Right forelimb (tissue), 1 donor: ENCODE measurements at places on chromosomes 6 and 20.

DNA sequence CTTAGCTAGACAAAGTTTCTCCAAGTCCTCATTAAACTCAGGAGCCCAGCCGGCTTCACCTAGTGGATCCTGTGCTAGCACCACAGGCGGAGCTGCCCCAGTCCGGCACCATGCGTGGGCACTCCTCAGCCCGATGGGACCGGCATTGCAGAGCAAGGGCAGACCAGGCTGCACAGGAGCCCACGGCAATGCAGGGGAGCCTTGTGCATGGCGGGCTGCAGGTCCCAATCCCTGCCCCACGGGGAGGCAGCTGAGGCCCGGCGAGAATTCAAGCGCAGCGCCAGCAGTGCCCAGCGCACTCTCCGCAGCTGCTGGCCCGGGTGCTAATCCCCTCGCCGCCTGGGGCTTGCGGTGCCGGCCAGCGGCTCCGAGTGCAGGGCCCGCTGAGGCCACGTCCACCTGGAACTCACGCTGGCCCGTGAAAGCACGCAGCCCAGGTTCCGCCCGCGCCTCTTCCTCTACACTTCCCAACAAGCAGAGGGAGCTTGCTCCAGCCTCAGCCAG is 292.3 kb upstream of the EYS start:
- no peak for DNase-seq

DNA sequence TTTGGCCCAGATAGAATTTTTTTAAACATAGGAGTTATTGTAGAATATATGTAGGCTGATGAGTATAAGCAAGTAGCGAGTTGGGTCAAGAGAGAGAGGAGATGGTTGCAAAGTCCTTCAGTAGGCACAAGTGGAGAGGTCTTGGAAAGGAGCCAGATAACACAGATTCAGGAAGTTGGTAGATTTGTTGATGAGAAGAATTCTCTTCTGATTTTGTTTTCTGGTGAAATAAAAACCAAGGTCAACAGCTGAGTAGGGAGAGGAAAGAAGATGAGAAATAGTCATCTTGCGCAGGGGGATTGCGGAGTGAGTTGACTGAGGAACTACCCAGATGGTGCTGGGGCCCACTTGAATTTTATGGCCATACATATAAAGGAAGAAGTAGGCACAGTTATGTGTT is 17.4 kb upstream of the CD83 start:
- DNase-seq, result no peak

DNA sequence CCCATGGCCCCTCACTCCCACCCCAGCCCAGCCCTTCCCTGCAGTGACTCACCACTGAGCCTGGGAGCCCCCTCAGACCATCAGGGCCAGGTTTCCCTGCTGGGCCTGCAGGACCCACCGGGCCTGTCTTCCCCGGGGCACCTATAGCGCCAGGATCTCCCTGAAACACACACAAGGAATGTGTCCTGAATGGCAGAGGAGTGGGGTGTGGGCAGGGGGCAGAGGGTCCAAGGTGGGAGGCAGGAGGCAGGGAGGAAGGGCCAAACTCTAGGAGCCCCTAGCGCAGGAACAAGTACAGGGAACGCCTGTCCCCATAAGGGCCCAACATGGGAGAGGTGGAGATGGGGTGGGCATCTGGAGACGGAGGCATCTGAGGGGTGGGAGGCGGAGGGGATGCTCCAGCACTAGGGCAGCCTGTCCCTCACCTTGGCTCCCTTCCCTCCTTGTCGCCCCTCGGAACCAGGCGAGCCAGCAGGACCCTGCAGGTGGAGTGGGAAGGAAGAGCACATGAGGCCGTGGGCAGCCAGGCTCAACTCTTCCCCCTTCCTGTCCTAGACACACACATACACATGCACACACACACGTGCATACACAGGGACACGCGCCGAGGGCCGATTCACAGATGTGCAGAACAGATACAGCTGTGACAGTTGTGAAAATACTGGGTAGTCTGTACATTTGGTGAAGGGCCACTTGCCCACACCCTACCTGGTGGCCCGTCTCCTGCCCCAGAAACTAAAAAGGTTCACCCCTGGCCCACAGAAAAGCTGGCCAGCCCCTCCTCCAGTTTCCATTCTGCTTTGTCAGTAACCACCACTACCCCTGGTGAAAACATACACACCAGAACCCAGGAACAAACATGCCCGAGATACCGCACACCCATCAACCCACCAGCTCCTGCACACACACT is 24.6 kb downstream of the COL11A2 start:
- DNase-seq, result peak; percentile 41

- DNase-seq, result no peak
Observed at GRCh38 chr6:34342247-34342646, 50.2 kb downstream of the NUDT3 start.

GRCh38 chr6:119043783-119044182 is 34.7 kb downstream of the FAM184A start:
- no peak for DNase-seq

DNA sequence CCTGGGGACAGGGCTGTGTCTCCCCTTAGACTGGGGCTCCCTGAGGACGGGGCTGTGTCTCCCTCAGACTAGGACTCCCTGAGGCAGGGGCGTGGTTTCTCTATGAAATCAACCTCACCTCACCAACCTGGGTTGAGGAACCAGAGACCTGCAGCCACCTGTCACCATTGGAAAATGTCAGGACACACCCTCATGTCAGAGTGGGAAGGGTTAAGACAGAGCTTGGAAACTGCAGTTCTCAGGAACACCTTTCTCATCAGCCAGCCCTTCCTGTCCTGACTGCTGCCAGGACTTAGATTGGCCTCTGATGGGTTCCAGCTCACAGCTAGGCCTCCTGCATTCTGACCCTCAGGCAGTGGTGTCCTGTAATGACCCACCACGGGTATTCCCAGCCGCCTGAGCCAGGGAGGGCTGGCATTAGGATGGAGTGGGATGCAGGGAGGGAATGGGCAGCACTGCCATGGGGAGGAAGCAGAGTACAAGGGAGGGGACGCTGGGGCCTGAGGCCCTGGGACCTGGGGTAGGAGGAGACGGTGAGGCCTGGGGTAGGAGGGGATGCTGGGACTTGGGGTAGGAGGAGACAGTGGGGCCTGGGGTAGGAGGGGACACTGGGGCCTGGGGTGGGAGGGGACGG is 76.3 kb downstream of the MRPL14 start:
- DNase-seq, result no peak

GRCh38 chr6:114342086-114342825 is 567 bp downstream of the HS3ST5 start:
- peak; percentile 60 for DNase-seq

- DNase-seq, result no peak
Observed at GRCh38 chr20:50561379-50562078, 51.3 kb downstream of the PTPN1 start.

DNA sequence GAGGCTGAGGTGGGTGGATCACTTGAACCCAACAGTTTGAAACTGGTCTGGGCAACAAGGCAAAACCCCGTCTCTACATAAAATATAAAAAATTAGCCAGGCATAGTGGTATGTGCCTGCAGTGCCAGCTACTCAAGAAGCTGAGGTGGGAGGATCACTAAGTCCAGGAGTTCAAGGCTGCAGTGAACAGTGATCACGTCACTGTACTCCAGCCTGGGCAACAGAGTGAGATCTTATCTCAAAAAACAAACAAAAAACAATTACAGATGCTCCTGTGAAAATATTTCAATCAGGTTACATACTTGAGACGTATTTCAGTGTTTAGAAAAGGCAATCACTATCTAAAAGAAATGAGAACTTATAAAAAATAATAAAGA is 33.8 kb downstream of the RANBP9 start:
- DNase-seq, result no peak

- no peak for DNase-seq
Observed at GRCh38 chr6:18400831-18401446, 13.8 kb downstream of the RNF144B start.

DNA sequence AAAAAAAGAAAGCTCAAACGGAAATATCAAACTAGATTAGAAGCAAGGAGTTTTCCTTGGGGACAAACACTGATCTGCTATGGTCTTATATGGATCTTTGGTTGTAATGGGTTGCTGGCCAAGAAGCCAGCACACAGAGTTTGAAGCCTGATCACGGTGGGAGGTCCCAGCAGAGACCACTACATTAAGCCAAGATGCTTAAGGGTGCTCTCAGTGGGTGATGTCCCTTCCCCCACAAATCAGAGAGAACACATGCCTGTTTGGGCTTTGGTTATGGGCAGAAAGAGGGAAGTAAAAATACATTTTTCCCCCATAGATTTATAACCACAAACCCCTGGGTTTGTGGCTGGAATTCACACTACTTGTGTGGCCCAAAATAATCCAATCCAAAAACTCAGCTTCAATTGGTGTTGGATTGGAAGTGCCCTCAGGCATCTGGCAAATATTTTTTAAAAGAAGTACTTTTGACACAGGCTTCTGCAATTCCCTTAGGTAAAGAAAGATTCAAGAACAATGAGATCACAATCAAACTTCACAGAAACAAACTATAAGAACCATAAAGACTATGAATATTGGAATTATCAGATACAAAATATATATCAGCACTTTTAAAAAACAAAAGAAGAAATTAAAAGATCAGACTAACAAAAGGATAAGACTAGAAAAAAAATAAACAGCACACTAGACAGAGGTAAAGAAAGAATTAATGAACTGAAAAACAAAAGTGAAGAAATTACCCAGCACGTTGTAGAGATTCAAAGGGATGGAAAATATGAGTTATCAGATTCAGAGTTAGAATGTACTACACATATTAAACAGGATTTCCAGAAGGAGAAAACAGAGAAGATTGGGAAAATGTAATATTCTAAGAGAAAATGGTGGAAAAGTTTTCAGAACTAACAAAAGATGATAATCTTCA is 44.7 kb downstream of the ESF1 start:
- DNase-seq, result no peak

DNA sequence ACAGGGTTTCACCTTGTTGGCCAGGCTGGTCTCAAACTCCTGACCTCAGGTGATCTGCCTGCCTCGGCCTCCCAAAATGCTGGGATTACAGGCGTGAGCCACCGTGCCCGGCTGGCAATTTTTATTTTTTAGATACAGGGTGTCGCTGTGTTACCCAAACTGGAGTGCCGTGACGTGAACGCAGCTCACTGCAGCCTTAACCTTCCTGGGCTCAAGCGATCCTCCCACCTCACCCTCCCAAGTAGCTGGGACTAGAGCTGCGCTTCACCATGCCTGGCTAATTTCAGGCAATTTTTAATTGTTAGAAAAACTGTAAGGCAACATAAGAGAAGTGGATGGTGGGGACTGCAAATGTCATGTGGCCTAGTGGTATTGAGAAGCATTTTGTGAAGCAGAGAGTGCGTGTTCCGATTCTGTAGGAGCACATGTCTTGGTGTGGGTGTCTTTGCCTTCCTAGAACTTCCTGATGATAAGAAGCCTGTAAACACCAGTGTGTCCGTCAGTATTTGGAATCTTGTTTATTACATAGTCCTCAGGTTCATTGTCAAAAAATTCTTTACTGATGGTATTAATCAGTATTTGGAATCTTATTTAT is 18.0 kb downstream of the JARID2 start:
- no peak for DNase-seq

DNA sequence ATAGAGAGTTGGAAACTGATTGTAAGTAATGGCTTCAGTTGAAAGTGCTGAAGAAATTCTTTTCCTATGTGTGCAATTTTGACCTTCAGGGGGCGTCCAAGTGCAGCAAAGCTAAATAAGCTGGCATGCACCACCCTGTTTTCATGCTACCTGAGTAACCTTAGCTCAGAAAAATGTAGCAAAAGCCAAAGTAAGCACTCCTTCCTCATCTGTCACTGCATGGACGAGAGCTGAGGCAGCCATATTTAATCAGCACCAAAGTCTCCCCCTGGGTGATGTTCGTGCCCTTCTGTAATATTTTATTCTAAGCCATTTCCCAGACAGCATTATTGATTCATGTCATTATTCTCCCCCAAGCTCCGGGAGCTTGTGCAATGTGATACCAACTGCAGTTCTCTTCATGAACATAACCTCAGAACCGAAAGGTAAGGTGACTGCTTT is 123.1 kb downstream of the RPS12 start:
- DNase-seq, result no peak

GRCh38 chr6:32943864-32944649 is 3.2 kb upstream of the HLA-DMB start:
- no peak for DNase-seq

- no peak for DNase-seq
Observed at GRCh38 chr6:11756726-11757125, 21.9 kb downstream of the ADTRP start.

DNA sequence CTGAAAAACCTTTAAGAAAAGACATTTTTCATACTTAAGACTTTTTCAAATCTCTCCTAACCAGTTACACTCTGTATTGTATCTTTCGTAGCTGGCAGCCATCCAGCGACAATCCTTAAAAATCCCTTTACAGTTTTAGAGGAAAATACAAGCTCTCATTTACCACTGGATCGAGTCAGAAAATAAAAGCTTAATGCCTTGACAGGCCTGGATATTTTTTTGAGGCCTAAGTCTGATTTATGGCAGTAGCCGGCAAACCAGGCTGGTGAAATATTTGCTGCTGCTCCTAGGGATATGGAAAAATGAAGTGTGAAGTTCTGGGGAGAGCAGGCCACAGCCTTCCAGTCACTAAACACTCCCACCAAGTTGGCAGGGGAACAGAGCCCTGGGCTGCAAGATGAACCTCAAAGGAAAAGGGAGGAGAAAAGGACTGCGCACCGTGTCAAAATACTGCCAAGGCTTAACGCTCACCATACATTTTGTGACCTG is 213.0 kb upstream of the SUPT3H start:
- peak; percentile 75 for DNase-seq

DNA sequence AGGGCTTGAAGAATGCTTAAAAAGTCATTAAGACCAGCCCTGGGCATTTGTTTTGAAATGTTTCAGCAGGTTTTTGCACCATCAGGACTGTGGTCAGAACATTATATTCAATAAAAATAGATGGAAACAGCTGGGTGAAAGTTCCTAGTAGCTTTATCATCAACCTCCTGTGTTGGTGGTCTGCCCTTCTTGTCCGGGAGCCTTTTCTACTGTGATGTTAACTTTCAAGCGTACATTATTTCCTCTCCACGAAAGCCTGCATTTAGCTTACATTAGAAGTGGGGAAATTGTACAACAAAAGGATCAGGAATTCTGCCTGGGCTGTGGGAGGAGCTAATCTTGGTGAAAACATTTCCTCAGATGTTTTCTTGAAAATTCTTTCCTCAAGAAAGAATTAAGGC is 71.1 kb downstream of the LAMA4 start:
- no peak for DNase-seq

- no peak for DNase-seq
Observed at GRCh38 chr20:11271319-11271718, 597.5 kb upstream of the JAG1 start.
